ENCODE measurements at places on chromosomes 3 and 15.

DNA sequence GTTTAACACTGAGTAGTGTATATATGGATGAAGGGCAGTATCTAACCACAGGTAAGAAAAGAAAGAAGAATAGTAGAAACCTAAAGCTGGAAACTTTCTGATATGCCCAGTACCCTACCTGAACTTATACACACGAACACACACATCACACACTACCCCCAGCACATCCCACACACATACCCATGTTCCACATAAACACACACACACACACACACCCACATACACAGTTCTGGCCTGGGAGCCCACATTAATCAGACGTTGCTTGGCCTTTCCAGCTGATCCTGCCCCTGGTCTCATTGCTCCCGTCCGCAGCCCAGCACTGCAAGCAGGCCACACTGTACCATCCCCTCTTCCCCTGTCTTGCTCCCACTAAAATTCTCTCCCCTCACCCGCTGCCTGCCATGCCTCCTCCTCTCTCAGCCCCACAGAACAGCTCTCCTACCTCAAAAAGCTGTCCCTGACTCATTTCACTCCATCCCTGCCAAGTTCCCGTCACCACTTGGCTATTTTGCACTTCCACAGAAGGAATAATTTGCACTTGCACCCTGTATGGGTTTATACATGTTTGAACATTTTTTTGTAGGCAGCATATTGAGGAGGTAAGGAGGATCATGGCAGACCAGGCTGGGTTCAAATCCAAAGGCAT is 185.8 kb upstream of the PPP2R3A start:
- DNase-seq, result peak; percentile 26

DNA sequence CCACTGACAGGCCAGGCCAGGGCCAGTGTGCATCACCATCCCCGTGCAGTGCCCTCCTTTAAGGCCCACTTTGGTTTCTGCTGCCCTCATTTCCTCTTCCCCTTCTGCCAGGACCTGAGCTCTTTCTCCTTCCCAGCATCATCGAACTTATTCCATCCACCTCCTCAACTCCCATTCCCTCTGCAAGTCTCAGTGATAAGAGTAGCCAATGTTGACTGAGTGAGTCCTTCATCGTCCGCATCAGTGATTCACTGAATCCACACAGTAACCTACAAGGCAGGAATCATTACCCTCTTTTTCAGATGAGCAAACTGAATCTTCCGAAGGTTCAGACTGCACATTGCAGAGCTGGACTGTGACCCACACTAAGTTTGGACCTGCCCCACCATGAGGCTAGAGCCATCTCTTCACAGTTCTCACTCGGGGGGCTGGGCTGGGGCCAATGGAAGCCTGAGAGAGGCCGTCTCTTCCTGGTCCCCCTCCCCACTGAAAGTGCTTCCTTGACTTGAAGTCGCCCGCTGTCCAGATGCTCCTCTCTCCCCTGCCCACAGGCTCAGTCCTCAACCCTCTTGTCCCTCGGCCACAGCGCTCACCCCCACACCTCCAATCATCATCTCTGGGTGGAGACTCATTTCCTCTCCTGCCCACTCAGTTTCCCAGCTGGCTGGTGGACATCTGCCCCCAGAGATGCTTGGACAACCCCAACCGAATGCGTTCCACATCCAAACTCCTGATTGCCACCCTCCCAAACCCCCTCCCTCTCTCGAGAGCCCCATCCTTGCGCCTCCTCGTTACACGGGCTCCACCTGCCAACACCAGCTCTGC is 15.2 kb upstream of the ANPEP start:
- no peak for DNase-seq

DNA sequence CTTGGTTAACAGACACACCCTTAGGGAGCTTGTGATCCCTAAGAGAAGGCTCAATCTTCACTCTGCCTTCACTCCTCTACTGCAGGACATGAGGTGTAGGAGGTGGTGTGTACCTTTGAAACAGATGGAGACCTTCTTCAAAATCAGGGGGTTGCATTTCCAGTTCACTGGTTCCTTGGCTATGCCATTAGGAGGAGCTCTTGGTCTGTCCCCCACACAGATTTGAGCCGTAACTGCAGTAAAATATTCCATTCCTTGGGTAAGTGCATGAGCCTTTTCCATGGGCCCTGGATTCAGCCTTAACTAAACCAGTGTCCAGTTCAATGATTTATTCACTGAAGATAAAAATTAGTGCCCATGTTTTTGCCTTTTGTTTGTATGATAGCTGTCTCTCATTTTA is 144.6 kb downstream of the MCTP2 start:
- no peak for DNase-seq

DNA sequence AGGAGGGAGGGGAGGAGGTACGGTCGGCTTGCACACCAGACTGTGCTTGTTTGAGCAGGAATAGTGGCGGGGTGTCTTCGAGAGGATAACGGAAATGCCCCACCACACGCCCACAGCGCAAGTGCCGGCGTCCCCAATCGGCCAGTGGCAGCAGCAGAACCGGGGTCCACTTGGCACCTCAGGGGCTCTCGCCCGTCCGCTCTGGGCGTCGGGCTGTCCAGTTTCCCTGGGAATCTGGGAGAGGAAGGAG is 53.7 kb downstream of the CCDC54 start:
- no peak for DNase-seq

- DNase-seq, result peak; percentile 27
Measured at GRCh38 chr3:179000144-179000543, 71.5 kb downstream of the ZMAT3 start.

- DNase-seq, result no peak
Measured at GRCh38 chr15:38576837-38577236, 12.2 kb upstream of the RASGRP1 start.

DNA sequence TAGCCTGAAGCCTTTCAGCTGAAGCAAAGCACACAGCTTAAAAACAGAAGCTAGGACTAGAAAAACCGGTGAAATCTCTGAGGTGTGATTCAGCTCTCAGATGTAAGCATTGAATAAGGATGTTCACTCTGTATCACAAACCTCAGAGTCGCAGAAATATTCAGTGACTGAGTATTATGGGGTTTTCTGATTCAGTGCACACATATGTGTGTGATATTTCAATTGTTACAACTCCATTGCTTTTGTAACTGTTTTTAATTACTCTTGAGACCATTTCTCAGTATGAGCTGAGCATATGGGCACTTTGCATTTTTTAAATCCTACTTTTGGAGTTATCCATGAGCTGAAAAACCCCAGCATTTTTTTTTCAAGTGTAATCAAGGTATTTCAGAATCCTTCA is 868.8 kb downstream of the NTRK3 start:
- no peak for DNase-seq

GRCh38 chr3:49173792-49174170 is 2.4 kb downstream of the KLHDC8B start:
- peak; percentile 30 for DNase-seq

- DNase-seq, result no peak
Measured at GRCh38 chr3:150082898-150083654, 112.4 kb upstream of the PFN2 start.

GRCh38 chr15:91409387-91409786 is 309.3 kb downstream of the SV2B start:
- DNase-seq, result peak; percentile 11

DNA sequence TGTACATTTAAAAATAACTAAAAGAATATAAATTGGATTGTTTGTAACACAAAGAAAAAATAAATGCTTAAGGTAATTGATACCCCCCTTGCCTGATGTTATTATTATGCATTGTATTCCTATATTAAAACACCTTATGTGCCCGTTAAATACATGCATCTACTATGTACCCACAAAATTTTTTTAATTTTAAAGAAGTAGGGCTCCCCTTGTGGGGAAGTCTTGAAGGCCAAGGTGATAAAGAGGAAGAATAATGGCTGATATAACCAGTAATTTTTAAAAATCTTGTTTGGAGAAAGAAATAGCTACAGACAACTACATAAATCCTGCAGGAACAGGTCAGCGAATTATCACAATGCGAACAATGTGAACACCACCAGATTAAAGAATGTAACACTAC is 451.7 kb upstream of the ARHGEF26 start:
- no peak for DNase-seq

DNA sequence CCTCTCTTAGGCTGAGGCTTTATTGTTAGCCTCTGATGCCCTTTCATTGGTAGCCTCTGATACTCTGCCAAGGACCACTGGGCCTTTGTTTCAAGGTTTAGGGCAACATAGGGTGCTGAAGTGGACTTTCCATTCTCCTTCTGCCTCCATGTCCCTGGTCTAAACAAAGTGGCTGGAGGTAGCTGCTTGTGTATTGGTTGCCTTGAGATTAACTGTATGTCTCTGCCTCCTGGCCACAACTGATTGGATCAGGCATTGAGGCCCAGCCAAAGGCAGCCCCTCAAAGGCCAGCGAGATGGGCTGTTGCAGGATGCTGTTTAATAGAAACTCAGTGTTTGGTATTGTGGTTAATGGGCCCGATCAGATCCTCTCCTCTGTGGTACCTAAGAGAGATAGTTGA is 77.9 kb upstream of the PRR23C start:
- DNase-seq, result no peak

DNA sequence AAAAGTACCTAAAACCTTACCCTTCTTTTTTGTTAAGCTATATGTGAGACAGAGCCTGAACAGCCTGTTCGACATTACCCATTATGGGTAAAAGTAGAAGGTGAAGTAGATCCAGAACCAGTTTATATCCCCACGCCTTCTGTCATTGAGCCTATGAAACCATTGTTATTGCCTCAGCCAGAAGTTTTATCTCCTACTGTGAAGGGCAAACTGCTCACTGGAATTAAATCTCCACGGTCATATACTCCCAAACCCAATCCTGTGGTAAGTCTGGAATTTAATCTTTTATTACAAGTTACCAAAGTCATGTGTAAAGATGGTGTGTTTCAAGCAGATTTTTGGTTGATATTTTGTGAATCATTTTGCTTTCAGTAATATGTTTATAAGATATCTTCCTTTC is 47.1 kb upstream of the MAPKBP1 start:
- peak; percentile 34 for DNase-seq

GRCh38 chr15:92733934-92734521 is 78.5 kb upstream of the FAM174B start:
- DNase-seq, result peak; percentile 31

DNA sequence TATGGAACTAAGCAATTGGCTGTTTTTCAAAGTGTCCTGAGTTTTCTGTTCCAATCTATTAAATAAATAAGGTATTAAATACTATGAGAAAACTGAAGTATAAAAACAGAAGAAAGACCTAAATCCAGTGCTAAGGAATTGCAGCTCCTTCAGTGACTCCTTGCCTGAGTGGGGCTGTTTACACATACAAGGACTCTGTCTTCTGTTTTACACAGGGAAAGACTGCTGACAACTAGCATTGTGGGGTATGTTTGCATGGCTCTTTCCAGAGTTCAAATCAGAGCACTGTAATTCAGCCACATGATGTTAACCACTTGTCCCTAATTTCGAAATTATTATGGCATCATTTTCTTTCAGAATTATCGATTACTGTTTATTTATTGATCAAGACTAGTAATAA is 31.3 kb upstream of the MEIS2 start:
- DNase-seq, result no peak

GRCh38 chr3:134430174-134430573 is 55.6 kb downstream of the ANAPC13 start:
- DNase-seq, result no peak

GRCh38 chr3:88767746-88768145 is 339.7 kb upstream of the EPHA3 start:
- no peak for DNase-seq

GRCh38 chr3:169539856-169540255 is 123.7 kb downstream of the MECOM start:
- no peak for DNase-seq

DNA sequence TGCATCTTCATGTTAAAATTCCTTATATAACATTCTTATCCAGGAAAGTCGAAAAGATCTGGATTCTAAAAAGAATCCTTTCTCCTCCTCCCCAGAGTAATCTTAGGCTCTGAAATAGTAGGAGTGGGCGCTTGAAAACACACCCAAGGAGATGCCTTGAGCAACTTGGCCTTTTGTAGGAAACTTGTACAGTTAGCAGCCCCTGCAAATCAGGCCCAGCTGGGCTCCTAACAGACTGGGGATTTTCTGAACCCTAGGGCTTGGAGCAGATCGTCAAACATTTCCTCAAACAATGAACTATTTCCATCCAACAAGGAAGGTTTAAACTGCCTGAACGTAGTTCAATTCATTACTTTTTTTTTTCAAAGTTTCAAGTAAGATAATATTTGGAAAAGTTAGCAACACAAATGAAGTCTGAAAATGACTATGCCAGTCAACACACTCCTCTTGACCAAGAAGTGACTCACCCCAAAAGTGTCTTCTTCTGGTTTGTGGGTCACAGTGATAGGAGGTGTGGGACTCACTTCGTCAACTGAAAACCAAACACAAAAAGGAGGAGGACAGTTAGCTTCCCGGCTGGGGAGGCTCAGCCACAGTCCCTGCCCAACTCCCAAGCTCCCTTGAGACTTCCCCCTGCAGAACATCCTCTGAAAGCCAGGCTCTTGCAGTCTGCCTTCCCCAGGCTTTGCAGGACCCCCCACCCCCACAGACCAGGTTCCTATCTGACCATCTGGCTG is 129.7 kb downstream of the NTRK3 start:
- DNase-seq, result peak; percentile 47

DNA sequence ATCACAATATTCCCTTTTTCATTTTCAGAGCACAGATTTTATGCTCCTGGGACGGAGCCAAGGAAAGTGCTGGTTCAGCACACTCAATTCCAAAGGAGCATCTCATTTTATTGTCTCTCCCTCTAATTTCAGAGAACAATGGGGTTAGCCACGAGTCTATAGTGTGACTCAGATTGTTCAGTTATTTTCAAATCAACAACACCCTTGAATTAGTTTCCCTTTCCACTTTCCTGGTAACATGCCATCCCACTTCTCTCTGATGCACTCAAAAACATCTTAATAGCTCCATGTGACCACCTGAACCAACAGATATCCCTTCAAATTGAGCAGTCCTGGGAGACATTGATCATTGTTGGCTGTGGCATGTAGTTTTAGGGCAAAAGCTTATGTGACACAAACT is 389.7 kb upstream of the MDFIC2 start:
- DNase-seq, result peak; percentile 26

DNA sequence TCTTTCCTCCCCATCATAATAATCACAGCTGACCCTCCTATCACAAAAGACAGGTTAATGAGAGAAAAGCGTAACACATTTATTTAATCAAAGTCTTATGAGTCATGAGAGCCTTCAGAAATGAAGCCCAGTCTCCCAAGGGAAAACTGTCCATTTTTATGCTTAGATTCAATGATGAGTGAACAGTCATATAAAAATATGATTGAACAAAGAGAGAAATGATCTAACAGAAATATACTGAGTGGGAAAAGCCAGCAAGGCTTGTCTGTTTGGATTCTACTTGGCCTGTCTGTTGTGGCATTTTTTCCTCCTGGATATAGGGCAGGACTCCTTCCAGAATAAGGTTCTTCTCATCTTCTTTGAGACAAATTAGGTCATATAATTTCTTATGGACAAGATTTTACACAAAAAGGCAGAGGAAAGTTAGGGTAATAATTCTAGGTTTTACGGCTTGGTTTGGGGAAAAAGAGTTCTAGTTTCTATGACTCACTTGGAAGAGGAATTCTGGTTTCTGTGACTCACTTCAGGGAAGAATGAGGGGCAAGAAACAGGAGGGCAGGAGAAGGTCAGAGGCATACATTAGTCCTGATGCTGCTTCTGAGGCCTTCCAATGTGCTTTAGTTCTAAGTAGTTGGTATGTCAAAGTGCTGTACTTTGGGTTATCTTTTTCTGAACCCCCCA is 534.2 kb downstream of the ZIC1 start:
- DNase-seq, result peak; percentile 90

All from fibroblast of the aortic adventitia (primary cell).